ENCODE measurements at places on chromosomes 11 and 22.

DNA sequence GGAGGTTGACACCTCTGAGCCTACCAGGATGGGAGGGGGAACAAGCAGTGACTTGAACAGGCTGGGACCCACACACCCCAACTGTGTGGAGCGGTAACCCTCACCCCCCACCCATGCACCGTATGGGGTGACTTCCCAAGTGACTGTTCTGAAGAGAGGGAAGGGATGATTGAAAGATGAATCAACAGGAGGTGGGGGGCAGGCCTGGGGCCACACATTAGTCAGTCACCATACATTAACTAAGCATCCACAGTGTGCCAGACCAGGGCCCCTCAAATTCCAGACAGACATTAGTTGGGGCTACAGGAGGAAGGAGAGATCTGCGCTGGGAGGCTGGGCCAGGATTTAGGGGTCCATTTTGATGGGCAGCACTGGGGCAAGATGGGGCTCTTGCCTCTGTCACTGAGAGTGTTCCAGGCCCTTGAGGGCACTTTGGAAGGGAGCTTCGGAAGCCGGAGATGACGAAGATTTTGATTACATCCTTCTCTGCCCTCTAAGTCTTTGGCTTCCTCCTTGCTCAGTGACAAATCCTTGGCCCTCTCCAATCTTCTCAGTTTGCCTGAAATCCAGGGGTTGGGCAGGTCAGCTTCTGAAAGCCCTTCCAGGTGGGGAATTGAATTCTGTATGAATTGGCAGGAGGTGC is 966 bp downstream of the SMTN start:
- no peak for DNase-seq

DNA sequence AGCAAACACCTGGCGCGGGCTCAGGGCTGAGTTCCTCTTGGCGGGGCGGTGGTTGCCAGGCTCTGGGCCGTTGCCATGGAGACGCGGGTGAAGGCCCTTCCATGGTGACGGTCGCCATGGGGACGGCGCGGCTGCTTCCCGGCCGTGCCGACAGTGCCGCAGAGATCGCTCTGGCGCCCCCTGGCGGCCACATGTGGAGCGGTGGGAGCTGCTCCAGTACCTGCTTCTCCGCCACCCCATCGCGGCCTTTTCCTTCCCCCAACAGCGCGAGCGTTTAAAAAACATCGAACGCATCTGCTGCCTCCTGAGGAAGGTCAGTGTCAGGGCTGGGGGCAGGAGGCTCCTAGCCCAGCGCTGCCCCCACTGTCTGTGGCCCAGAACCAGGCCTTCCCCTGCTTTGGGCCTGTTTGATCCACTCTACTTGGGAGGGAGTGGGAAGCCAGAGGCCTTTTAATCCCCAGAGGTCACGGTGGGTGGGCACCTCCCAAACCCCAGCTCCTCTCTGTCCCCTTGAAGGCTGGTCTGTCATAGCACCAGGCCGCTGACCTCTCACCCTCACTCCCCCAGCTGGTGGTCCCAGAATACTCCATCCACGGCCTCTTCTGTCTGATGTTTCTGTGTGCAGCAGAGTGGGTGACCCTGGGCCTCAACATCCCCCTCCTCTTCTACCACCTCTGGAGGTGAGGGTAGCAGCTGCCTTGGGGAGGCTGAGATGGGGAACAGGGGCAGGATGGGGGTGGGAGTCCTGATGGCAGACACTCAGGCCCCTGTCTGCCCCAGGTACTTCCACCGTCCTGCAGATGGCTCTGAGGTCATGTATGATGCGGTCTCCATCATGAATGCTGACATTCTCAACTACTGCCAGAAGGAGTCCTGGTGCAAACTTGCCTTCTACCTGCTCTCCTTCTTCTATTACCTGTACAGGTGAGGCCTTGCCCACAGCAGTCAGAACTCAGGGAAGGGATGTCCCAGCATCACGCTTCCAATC is 4.8 kb downstream of the CNIH2 start:
- DNase-seq, result peak; percentile 98

- no peak for DNase-seq
Observed at GRCh38 chr11:69113226-69113625, 42.5 kb upstream of the SMIM38 start.

DNA sequence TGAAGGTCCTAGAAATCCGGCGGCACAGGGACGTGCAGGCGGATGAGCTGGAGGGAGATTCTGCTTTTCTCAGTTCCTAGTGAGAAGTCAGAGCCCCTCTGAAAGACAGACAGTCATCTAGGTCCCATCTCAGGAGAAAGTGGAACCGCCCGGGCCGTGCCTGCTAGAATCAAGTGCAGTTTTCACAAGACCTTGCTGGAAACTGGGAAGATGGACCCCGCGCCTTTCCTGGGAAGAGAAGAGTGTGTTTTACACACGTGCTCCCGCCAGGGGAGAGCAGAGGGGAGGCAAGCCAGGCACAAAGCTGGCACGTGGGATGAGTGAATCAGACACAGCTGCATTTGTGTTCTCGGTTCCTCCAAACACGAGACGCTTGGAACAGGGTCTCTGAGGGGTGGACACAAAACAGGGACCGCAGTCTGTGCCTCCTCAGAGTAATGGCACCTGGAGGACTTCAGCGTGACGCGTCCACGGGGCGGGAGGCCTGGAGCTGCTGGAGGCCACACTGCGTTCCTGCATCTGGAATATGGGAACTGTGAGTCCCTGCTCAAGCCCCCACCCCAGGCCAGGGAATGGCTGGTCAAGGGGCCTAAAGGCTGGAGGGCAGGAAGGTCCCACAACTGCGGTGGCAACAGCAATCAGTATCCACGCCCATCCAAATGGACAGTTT is 218.3 kb downstream of the BRD1 start:
- DNase-seq, result no peak

DNA sequence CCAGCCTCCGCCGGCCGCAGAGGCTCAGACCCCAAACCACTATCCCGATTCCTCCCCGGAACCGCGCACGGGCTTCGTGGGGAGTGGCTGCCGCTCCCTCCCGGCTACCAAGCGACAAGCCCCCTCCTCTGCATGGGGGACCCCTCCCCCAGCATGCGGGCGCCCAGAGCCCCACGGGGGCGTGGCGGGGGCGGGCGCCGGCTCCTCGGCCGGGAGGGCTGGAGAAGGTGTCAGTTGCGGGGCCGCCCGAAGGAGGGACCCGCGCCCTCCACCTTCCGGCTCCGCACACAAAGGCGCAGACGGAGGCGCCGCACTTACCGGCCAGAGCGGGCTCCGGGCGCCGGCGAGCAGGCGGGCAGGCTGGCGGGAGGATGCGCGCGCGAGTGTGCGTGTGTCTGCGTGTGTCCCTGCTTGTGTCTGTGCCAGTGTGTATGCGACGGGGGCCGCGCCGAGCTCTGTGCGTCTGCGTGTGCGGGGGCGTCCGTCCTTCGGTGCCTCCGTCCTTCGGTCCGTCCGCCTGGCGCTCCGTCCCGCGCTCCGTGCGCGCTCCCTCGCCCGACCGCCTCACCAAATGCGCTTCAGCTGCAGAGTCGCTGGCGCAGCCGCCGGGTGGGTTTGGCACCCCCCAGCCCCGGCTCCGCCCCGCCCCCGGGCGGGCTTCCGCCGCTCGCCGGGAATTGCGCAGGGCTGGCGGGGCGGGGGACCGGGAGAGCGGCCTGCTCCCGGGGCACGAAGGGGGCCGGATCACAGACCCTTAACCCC is at the start of gene PTPN5:
TSS of gene PTPN5 (minus strand) at position 592 of the 762 bp plus-strand sequence. CDS start 19,840 bp downstream, outside the sequence.
- DNase-seq, result no peak

DNA sequence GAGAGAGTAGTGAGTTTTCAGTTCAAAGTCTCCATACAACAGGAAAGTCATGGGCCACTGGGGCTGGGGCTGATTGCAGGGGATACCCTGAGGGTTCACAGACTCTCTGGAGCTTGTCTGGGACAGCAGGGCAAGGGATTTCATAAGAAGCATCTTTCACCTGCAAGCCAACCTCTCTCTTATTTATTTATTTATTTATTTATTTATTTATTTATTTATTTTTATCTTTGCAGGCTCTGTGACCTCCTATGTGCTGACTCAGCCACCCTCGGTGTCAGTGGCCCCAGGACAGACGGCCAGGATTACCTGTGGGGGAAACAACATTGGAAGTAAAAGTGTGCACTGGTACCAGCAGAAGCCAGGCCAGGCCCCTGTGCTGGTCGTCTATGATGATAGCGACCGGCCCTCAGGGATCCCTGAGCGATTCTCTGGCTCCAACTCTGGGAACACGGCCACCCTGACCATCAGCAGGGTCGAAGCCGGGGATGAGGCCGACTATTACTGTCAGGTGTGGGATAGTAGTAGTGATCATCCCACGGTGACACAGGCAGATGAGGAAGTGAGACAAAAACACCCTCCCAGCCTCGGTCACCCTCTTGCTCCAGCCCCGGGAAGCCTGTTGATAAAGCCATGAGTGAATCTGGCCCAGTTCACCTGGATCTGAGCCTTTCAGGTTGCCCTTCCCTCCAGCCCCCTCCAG is 68.4 kb downstream of the GGTLC2 start:
- DNase-seq, result no peak
